ENCODE measurements at places on chromosomes 2 and 18.

DNA sequence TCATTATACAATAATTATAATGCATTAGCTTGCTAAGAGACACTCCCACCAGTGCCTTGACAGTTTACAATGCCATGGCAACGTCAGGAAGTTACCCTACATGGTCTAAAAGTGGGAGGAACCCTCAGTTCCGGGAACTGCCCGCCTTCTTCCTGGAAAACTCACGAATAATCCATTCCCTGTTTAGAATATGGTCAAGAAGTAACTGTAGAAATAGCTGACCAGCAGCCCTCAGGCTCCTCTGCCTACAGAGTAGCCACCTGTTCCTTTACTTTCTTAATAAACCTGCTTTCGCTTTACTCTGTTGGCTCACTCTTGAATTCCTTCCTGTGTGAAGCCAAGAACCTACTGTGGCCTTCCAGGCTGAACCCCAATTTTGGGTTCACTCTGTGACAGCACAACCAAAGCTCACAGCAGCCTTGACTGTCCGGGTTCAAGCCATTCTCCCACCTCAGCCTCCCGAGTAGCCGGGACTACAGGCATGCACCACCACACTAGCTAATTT lies 20.0 kb upstream of the PTPN2 start:
- no peak for DNase-seq

GRCh38 chr2:210617732-210618330 lies 61.4 kb downstream of the CPS1 start:
- DNase-seq, result no peak

DNA sequence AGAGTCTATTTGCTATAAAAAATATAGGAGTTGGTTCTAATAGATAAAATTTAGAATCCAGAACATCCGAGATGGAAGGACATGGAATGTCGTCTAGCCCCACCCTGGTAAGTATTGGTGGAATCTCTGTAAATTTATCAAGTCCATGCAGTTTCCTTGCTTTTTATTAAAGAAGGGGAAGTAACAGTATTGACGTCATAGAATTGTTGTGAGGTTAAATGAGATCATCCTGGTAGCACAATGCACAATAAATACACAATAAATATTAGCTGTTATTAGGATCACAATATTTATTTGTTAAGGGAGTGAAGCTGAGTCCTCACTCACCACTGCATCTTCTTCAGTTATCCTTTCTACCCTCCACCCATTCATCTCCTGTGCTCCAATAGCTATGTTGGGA lies 16.7 kb upstream of the TMEM177 start:
- DNase-seq, result no peak

- no peak for DNase-seq
Observed at GRCh38 chr2:24508878-24509277, 17.8 kb downstream of the NCOA1 start.

GRCh38 chr2:104430359-104430740 lies 423.6 kb upstream of the POU3F3 start:
- no peak for DNase-seq

DNA sequence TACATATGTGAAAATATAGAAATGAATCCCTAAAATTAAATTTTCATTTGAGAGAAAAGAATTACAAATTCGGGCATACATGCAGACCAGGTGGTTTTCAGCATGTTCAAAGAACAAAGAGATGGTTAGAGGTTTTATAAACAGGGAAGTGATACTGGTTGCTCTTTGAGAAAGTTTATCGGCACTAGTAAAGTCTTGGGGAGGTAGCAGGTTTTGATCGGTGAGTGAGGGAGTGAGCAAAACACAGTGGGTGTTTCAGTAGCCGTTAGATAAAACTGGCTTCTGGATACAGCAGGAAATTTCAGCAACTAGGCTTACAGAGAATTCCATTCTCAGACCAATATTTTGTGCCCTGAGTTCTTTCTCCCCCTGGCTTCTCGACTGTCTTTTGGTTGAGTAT lies 51.1 kb downstream of the DSC3 start:
- DNase-seq, result no peak

- DNase-seq, result no peak
Observed at GRCh38 chr18:37913051-37913450, 347.5 kb upstream of the CELF4 start.

DNA sequence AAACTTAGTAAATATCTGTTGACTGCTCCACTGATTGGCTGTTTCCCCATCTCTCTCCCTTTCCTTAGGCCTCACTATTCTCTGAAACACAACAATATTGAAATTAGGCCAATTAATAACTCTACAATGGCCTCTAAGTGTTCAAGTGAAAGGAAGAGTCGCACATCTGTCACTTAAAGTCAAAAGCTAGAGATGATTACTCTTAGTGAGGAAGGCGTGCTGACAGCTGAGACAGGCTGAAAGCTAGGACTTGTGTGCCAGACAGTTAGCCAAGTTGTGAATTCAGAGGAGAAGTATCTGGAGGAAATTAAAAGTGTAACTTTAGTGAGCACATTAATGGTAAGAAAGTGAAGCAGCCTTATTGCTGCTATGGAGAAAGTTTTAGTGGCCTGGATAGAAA lies 48.4 kb downstream of the PLEK start:
- no peak for DNase-seq

DNA sequence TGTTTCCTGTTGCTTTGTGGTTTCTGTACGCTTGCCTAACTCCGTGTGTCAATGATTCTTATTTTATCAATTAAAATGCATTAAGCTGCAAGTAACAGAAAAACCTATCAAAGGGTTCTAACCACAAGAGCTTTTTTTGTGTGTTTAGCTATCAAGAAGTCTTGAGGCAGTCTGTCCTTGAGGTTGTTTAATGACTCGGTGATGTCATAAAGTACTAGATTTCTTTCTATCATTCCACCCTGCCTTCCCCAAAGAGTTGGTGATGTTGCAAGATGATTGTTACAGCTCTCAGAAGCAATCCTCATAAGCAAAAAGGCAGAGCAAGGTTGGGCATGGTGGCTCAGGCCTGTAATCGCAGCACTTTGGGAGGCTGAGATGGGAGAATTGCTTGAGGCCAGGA lies 51.9 kb upstream of the SPTBN1 start:
- no peak for DNase-seq

GRCh38 chr2:96537734-96538486 lies 1.4 kb downstream of the ARID5A start:
- DNase-seq, result no peak

- no peak for DNase-seq
Observed at GRCh38 chr18:40210696-40211095, 1744.3 kb upstream of the PIK3C3 start.

DNA sequence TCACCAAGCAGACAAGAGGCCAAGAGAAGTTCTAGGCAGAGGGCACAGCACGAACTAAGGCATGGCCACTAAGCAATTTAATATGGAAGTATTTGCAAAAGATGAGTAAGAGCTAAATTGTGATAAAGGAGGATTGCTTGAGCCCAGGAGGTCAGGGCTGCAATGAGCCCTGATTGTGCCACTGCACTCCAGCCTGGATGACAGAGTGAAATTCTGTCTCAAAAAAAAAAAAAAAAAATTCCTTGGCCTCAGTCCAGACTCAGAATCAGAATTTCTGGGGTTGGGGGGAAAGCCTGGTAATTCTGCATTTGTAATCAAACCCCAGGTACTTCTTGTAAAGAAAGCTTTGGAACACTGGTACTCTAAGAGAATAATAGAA lies 46.8 kb upstream of the RTN4 start:
- DNase-seq, result no peak

DNA sequence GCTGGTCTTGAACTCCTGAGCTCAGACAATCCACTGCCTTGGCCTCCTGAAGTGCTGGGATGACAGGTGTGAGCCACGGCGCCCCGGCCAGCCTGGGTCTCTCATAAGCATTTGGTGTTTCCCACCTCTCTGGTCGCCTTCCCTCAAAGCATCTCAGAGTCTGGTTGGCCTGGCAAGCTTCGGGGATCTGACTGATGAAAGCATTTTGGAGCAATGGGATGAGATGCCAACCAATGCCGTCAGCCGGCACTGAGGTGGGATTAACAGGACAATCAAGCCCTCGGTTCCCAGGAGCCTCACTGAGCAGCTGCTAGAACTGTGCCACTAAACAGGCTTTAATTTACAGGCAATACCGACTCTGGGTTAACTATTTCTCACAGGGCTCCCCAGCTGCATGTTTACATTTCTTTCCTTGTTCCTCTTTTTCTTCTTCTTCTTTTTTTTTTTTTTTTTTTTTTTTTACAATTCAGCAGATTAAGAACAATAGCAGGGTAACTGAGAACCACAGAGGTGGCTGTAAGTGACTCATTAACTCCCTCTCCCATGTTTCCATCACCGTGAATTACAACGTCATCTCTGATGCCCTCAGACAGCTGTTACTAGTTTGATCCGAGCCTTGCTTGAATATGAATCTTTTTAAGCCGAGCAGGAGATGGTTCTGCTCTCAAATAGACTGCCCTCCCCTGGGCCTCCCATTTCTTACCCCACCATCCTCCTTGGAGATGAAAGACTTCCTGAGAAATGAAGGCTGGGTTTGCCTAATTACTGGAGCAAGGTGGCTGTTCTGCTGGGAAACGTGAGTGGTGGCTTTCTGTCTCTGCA lies 37.9 kb downstream of the ODC1 start:
- DNase-seq, result no peak

- DNase-seq, result no peak
Observed at GRCh38 chr2:50975546-50975945, 56.4 kb downstream of the NRXN1 start.

DNA sequence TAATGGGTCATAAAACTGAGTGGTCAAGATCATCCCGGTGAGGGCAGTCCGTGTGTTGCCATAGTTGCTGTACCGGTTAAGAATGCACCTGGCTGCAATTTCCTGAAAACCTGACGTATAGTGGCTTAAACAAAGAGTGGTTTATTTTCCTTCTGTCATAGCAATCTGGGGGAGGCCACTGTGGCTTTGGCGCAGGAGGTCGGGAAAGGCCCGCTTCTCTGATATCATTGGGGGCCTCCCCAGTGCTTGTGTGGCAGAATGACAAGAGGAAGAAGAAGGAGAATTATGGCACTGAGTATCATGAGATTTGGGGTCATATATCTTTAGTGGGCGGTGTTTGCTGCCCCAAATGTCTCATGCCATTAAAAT lies 4.4 kb downstream of the C2orf92 start:
- no peak for DNase-seq

DNA sequence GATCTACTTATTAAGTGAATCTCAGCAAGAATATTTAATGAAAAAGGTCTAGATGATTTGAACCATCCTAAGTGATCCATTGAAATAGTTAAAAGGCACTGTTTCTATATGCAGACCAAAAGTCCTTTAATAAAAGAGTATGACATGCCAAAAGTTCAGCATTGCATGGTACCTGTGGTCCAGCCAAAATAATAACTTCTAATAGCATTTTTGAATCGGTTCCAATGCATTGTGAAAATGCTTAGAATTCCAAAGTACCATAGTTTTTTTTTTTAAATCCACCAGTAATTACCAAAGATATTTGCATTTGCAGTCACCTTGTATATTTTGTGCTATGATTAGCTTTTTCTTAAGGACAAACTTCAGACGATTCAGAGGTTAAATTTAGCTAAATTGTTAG lies 79.9 kb downstream of the NYAP2 start:
- no peak for DNase-seq

DNA sequence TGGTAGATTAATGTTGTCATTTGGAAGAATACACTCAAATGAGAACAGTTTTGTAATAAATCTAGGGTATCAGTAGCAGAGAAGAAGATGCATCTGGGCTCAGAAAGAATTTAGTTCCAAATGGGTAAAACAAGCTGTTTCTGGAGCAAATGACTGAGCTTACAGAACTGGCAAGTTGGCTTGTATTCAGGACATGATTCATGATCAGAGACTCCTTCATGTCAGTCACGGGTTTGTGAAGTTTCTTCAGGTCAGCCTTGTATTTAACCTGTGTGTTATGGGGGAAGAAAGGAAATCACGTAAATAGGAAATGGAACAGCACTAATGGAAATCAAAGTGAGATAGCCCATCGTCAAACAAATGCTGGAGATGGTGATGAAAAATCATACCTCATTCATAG lies 109.1 kb downstream of the RIF1 start:
- no peak for DNase-seq

DNA sequence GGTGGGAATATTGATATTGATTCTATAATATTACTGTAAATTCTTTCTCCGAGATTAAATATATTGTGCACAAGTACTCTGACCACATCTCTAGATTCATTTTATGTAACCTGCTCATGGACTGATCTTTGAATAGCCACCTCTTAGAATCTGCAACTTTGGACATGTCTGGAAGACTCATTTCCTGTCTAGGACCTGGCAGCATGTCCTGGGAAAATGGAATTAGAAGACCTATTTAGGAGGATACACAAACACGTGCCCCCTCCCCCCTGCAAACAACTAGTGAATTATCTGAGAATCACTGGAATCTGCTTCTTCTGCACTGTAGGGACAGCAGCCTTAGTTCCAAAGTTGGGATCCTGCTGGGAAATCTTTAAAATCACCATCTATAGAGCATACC lies 94.1 kb downstream of the UBE2E3 start:
- no peak for DNase-seq

GRCh38 chr2:226796840-226797288 lies 2.8 kb downstream of the IRS1 start:
- DNase-seq, result no peak

DNA sequence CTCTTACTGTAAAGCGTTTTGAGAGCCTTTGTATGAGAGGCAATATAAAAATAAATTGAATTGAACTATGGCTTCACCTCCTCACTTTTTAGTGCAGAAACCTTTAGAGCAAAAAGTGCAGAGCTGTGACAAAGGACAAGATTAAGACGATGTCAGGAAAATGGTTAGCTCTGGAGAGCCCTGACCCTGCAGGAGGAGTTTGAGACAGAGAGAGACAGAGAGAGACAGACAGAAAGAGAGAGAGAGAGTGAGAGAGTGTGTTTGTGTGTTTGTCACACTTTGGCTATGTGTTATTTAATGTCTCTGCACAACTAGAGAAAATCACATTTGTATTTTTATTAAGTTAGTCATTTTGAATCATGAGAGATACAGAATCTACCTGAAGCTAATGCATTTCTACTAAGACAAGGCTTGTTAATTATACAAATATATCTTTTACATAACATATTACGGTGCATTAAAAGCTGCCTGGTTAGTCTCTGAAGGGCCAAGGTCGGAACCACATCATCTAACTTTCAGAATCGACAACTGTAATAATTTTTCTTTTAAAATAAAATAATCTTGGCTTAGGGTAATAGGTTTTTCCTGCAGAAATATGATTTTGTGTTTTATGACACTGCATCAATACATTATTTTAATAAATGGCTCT lies 423.5 kb upstream of the ZEB2 start:
- DNase-seq, result no peak

DNA sequence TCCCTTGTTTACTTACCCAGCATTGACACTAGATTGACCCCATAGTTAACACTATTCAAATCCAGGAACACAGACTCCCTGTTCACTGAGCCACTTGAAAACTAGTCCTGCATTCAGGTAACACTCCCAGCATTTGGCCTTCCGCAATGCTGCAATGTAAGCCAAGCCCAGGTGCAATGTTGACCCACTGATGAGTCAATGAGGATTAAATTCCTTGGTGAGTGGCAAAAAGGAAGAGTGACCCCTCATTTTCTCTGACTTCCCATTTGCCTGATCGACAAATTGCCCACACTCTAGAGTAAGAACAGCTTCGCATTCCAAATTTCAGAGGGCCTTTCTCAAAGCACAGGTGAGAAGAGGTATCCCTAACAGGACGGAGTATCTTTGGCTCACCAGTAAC lies 251.9 kb downstream of the FBXO15 start:
- DNase-seq, result no peak

Data from activated CD4-positive, alpha-beta T cell treated with anti-CD3 and anti-CD28 coated beads, Interleukin-2, amount 50 U/mL, for 24 hours (primary cell).